ENCODE measurements at places on chromosomes 16 and 17.

DNA sequence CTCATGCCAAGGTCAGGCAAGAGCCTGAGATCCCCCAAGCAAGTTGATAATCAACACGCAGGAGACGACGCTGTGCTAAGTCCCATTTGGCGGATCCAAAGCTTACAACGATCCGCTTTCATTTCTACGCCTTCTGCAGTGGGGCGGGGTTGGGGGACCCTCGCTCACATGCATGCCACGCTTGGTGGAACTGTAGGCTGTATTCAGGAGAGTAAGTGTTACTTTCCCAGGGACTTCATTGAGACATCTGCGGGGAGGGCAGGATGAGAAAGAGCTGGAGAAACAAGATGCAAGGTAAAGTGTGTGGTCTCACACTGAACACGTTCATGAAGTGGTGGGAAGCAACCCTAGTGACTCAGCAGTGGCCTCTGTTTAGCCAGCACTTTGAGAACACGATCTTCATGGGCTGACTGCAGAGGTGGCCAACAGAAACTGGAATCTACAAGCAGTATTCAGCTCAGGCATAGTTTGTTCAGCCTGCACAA lies 100.5 kb downstream of the XYLT1 start:
- peak; percentile 68 for DNase-seq

GRCh38 chr17:43400943-43401717 lies 2.3 kb downstream of the ARL4D start:
- DNase-seq: peak; percentile 74

DNA sequence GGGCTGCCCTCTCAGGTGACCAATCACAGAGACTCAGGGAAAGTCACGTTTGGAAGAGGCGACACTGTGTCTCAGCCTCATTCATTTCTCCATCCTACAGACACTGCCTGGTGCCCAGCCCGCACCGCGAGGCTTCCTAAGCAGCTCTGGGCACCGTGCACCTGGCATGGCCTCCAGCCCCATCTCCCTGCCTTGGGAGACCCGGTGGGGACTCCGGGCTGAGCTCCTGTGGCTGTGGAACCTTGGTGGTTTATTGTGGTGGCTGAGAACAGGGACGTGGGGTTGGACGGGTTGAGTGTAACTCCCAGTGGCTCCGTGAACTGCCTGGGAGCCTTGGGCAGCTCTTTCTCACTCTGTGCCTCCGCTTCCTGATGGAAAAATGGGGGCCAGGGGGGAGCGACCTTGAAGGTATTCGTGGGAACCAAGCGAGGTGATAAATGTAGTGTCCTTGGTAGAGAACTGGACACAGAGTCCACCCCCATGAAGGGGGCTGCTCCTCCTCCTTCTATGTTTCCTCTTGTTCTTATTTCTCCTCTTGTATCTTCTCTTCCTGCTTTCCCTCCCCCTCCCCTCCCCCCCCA lies 215.4 kb downstream of the SEC14L1 start:
- peak; percentile 27 for DNase-seq

GRCh38 chr17:35879773-35880654 lies at the start of gene CCL5:
TSS of gene CCL5 (minus strand) at chr17:35880360.
- DNase-seq: no peak

DNA sequence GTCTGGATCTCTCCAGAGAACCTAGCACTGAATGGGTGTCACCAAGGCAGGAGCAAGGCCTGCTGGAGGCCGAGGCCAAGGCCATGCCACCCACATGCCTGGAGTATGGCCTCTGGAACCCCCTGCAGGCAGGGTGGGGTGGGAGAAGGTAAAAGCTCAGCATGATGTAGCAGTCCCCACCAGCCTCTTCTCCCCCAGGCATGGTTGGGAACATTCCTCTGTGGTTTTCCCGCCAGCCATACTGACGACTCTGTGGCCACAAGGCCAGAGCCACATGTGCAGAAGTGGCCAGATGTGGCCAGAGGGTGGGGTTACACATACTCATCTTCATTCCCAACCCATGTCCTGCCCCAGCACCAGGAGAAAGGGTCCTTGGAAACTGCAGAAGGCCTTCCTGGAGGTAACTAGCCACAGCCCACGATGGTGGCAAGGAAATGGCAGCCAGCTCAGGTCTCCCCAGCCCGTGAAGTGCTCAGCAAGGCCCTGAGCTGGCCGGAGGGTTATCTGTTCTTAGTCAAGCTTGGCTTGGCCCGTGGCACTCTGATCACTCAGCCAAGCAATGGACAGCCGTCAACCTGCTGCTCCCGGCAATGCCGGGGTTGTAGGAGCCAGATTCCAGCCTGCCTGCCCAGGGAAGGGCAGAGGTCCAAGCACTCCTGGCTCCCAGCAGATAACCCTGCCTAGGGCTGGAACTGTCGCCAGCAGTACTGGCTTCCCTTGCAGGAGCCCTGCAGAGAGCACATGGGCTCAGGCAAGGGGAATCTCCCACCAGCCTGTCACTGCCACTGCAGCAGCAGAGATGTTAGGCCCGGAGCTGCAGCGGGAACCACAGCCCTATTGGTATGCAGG lies 26.1 kb downstream of the HDAC5 start:
- DNase-seq: peak; percentile 82

DNA sequence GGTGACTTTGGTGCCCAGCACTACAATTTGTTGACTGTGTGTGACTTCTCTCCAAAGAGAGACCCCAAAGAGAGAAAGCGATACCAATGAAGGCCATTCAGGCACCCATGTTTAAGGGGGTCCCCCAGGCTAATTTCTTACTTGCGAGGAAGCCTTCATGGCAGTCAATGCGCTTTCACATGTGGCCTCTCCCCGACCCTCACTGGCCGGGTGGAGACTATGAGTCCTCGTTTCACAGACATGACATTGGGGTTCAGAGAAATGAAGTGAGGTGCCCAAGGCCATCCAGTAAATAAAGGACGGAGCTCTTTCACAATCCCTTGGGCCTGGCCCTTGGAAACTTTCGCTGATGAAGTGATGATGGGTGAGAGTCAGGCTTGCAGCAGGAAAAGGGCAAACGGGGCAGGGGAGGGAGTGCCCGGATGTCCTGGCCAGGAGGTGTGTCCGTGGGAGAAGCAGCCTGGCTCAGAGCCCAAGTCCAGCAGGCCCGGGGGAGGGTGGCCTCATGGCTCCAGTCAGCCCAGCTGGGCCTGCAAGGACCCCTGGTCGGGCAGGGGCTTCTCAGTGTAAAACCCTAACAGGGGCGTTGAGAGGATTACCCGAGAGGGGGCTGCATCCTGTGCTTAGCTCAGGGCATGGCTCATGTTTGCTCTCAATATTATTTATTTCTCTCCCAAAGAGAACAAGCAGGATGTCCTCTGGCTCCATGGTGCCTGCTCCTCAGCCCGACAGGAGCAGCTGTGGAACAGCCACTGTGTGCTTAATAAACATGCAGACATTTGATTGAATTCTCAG lies 14.7 kb downstream of the TBX2 start:
- DNase-seq: no peak

- DNase-seq: no peak
Measured at GRCh38 chr17:73135766-73136165, 29.0 kb upstream of the SSTR2 start.

DNA sequence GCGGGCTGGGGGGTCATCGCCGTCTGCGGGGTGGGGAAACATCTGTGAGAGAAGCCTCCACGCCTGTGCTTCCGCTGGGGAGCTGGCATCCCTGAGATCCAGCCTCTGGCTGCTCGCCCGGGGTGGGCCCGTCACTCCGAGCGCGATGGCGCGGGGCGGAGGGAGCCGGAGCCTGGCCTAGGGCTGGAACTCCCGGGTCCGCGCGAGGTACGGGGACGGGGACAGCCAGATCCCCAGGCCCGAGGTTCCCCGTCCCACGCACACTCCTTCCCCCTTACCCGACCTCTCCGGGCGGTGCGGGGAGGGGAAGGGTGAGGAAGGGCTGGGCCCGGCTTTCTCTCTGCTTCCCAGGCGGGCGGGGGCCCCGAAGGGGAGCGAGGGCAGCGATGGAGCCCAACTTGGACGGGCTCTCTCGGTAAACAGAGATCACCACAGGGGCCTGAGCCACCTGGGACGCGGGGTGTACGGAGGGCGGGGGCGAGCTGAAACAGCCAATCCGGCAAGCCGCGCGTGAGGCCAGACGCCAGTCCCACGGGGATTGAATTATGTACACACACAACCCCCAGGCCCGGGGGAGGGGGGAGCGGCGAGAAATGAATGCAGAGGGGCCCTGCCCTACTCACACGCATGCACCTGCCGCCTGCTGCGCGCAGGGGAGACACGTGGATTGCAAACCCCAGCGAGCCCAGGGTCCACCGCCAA lies at the start of gene SLC16A11:
SLC16A11 (minus strand) TSS at position 596 of the 702 bp plus-strand sequence; CDS start at position 17, 579 bp downstream.
- no peak for DNase-seq

DNA sequence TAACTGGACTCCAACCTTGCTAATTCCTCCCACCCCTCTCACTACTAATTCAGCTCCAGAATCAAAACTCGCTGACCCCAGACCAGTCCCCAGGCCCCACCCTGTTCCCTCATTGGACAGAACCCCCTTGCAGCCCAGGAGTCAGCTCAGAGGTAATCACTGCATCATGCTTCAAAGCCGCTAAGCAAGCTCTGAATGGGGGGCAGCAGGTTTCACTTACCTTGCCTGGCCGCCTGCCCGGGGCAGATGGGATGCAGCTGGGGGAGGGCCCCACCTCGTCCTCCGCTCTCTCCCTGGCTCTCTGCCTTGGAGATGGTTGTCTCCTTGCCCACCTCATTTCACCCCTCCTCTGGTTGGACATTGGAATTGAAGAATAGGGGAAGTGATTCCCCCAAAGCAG lies 4.8 kb upstream of the NGFR start:
- no peak for DNase-seq

GRCh38 chr16:9527976-9528375 lies 436.5 kb downstream of the HAPSTR1 start:
- DNase-seq: no peak

- peak; percentile 64 for DNase-seq
Measured at GRCh38 chr17:81349397-81350319, 45.6 kb upstream of the BAHCC1 start.

GRCh38 chr17:35163886-35164285 lies 16.3 kb downstream of the UNC45B start:
- DNase-seq: no peak

GRCh38 chr17:40018211-40019121 lies 3.2 kb downstream of the CSF3 start:
- peak; percentile 44 for DNase-seq

GRCh38 chr16:281660-282255 lies 1.2 kb upstream of the PDIA2 start:
- DNase-seq: no peak

- DNase-seq: peak; percentile 38
Measured at GRCh38 chr16:63745456-63745855, 1376.4 kb downstream of the CDH11 start.

DNA sequence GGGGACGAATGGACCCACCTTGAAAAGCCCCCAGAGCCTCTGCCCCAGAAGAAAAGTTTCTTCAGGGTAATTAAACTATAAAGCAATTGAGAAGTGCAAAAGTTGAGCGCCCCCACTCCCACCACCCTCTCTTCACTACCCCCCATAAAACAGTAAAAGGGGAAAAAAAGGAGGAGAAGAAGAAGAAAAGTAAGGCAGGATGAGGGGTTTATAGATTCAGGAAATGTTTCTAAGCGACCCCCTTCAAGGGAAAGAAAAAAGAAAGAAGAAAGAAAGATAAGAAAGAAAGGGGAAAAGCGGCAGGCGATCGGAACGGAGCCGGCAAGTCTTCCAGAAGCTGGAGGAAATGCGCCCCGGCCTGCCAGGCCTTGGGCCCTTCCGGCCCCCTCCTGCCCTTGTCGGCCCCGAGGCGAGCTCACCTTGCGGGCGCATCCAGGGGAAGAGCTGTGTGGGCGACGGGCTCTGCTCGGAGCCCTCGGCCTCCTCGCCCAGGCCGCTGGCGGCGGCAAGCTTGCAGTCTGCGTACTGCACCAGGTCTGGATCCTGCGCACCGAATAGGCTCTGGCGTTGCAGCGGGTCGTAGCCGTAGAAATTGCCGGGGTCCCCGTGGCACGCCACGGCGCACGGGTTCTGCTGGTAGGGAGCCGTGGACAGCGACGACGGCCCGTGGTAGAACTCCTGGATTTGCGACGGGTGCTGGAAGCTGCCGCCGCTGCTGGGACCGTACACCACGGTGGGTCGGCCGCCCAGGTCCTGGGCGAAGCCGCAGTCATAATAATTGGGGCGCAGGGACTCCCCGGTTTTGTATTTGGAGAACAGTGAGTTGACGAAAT lies 1.0 kb downstream of the HOXB8 start:
- DNase-seq: peak; percentile 43

DNA sequence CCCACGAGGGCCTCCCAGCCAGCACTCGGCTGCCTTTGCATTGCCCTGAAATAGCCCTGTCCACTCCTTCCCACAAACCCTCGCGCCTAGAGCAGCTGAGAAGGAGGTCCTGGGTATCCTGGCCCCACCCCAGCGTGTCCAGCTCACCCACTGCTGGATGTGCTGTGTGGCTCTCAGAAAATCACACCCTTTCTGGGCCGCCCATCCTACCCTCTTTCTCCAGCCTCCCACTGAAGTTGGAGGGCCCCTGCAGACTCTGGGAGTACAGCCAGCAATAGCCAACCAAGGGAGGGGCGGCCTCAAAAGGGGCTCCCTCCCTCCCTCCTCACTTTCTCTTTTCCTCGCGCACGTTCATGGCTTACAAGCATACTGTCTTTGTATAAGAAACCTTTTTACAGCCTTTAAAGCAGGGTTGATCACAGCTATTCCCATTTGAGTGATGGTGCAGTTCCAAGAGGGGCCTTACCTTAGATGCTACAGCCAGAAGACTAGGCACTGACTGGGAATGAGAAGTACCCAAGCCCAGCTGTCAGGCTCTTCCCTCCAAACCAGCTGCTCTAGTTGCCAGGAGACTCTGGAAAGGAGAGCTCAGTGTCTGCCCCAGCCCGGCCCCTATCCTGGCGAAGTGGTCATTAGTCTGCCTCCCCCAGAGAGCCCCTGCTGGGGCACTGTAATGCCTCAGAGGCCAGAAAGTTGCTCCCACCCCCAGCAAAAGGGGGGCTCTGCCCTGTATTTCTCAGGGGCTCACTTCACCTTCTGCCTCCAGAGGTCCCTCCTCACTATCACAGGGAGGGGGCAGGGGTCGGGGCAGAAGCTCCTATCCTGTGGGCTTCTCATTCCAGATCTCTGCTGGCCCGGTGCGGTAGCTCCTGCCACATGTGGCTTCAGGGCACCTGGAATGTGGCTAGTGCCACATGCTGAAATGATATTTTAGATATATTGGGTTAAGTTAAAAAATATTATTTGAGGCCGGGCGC lies 38.1 kb downstream of the DCAKD start:
- DNase-seq: no peak

DNA sequence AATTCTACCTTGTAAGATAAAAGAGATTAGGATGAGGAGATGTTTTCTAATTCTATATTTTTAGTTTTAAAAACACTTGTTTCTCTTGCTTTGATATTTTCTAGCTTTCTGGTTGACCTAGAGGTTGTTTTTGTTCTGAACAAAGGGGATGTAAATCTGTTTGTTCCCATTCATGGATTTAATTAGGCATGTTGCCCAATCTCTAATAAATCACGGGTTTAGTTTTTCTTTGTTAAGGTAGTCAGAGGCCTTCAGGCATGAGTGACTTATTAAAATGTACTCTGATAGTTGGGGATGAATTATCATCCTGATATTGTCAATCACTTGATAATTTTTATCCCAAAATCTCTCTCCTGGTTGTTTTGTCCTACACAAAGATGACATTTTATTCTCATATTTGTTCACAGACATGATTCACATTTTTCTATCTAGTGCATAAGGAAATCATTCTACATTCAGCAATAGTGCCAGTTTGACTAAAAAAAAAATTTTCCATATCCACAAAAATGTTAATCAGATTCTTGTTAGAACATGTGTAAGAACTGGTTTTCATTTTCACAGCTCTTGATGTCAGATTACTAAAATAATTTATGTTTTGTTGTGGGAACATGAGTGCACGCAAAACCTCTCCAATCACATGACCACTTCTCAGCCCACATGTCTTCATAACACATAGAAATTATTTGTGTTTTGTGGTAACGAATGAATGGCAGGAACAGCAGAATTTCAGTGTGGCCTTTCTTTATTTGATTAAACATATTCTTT lies 95.7 kb upstream of the AKTIP start:
- peak; percentile 50 for DNase-seq
